ENCODE measurements at places on chromosomes 16 and 17. TPM values are rescaled to one million over a fixed set of nuclear protein-coding genes. Genes with fewer than 3 reads are reported as not detected.

The EVPLL gene
- total RNA-seq, result not detected

The NME2 gene
- 326 TPM for total RNA-seq

The KRT12 gene
- total RNA-seq, result not detected

The FBXO39 gene
- not detected for total RNA-seq

The TMEM100 gene
- 2.8 TPM for total RNA-seq

The TMEM256 gene
- total RNA-seq, result 108 TPM

The HASPIN gene
- total RNA-seq, result not detected

The TMEM238L gene
- not detected for total RNA-seq

The SLC12A3 gene
- not detected for total RNA-seq
